Heart right ventricle (tissue), 16 donors: ENCODE measurements at places on chromosomes 2 and 18. TPM values are rescaled to one million over a fixed set of nuclear protein-coding genes. Genes with fewer than 3 reads are reported as not detected.

DNA sequence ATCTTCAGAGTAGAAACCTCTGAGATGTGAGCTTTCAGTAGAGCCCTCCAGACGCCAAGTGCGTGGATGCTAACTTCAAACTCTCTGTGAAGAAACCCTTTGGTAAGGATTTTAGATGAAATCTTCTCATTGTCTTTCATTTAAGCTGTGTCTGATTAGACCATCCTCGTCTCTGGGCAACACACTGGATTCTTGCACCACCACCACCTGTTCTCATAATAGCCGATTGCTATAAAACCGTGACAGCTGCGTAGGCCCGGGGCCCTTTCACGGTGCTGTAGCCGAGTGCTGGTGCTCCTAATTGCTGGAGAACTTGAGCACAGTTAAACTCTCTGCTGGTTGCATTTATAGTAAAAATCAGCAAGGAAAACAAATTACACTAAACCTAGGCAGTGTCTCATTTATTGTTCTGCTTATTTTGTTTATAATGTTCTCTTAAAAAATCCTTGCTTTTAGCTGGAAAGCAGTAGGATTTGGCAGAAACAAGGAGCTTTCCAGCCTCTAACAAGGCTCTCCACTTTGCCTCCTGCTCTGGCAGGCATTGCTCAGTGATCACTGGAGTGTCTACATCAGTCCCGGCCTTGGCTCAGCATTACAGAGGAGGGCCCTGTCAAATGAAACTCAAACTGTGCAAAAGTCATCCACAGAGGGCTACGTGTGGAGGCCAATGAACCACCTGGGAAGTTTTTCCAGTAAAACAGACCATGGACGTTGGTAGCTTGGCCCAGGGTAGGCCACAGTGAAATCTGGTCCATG is 40.9 kb upstream of the MBP start:
- H3K36me3 ChIP-seq = no peaks in the 10 kb centered on the region
- H3K27me3 ChIP-seq = no peaks in the 10 kb centered on the region
- H3K4me3 ChIP-seq = no peak overlapping the region

- DNase-seq = no peak
- no peaks in the 10 kb centered on the region for H3K27me3 ChIP-seq
- peaks cover 38% of the 10 kb centered on the region for H3K4me1 ChIP-seq
- H3K36me3 ChIP-seq = no peaks in the 10 kb centered on the region
- no peak overlapping the region for H3K4me3 ChIP-seq
Measured at GRCh38 chr2:190664240-190664639, 15.4 kb downstream of the NAB1 start.

GRCh38 chr2:207200136-207200535 is 34.4 kb upstream of the KLF7 start:
- no peak overlapping the region for H3K27ac ChIP-seq
- H3K27me3 ChIP-seq = no peaks in the 10 kb centered on the region
- no peak overlapping the region for H3K4me3 ChIP-seq
- H3K4me1 ChIP-seq = no peaks in the 10 kb centered on the region
- no peaks in the 10 kb centered on the region for H3K36me3 ChIP-seq

DNA sequence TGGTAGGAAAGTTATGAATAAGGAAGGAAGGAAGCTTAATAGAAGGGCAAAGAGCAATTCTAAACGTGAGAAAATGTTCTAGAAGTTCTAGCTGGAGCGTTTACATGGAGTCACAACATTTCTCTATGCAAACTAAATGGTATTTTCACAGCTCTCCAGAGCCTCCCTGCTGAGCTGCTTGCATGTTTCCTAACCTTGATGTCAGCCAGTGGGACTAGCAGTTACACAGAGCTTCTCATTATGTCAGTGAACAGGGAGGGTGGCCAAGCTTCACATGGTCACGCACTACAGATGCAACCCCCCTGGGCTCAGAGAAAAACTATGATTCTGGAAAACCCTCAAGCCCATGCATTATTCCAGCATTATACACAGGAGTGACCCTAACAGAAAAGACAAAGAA is 153.4 kb upstream of the CCDC150 start:
- DNase-seq = no peak
- H3K4me3 ChIP-seq = no peak overlapping the region
- H3K36me3 ChIP-seq = no peaks in the 10 kb centered on the region
- H3K27me3 ChIP-seq = no peaks in the 10 kb centered on the region
- H3K27ac ChIP-seq = peak overlapping the region; percentile 5

DNA sequence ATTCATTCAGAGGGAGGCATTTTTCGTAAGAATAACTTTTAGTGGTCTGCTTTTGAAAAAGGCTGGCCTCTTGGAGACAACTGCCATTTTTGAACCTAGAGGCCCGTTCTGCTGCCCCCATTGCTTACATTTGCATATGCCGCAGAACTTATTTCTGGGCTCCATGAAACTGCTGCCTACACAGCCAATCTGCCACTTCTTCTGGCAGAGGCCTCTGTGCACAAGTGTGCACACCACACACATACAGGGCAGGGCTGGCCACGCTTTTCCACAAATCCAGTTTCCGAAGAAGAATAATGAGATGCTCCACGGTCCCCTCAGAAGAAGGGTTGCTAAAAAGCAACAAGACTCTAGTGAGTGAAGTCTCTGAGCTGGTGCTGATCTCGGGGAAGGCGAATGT is 56.2 kb downstream of the TMEM200C start:
- no peak overlapping the region for H3K27ac ChIP-seq
- no peaks in the 10 kb centered on the region for H3K4me1 ChIP-seq
- H3K4me3 ChIP-seq = no peak overlapping the region
- H3K27me3 ChIP-seq = no peaks in the 10 kb centered on the region

DNA sequence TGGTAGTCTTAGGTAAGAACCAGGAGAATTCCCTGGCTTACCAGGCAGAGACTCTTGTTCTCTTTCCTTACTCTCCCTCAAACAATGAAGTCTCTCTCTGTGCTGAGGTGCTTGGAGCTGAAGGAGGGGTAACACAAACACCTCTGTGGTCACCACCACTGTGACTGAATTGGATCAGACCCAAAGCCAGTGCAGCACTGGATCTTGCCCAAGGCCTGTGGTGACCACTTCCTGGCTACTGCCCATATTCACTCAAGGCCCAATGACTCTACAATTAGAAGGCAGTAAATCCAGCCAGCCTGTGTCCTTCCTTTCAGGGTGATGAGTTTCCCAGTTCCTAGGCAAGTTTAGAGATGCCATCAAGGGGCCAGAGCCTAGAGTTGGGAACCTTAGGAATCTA is 706.8 kb downstream of the SLC4A3 start:
- H3K27me3 ChIP-seq = no peaks in the 10 kb centered on the region
- no peak overlapping the region for H3K4me3 ChIP-seq
- DNase-seq = no peak

- no peak overlapping the region for H3K27ac ChIP-seq
- no peaks in the 10 kb centered on the region for H3K27me3 ChIP-seq
- no peak for DNase-seq
- H3K36me3 ChIP-seq = no peaks in the 10 kb centered on the region
- H3K4me3 ChIP-seq = no peak overlapping the region
Measured at GRCh38 chr2:139156730-139157129, 376.5 kb upstream of the NXPH2 start.

- no peak overlapping the region for H3K27ac ChIP-seq
- no peak for DNase-seq
- no peaks in the 10 kb centered on the region for H3K4me1 ChIP-seq
- no peaks in the 10 kb centered on the region for H3K36me3 ChIP-seq
- no peak overlapping the region for H3K4me3 ChIP-seq
Measured at GRCh38 chr2:2491964-2492363, 160.9 kb upstream of the MYT1L start.

DNA sequence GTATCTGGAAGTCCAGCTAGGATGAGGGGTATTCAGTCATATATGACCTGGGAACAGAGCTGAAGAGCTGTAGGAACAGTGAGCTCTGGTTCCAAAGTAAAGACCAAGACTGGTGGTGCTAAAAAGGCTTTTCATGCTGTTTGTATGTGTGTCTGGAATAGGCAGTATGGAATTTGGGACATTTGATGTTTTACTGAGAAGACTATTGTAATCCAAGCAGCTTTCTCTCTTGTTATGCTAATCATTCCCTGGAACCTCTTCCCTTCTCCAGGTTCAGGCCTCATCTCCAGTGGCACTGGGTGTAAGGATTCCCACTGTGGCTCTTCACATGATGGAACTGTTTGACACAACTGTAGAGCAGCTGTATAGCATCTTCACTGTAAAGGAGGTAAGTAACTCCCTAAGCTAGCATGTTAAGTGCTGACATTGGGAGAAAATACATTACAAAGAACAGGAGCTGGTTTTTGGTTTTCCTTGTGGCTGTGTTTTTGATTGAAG is 23.3 kb downstream of the C2orf74 start:
- peaks cover 3% of the 10 kb centered on the region for H3K36me3 ChIP-seq
- no peaks in the 10 kb centered on the region for H3K27me3 ChIP-seq
- no peak overlapping the region for H3K4me3 ChIP-seq
- no peak for DNase-seq
- H3K27ac ChIP-seq = no peak overlapping the region

GRCh38 chr2:111213877-111214276 is 93.2 kb downstream of the BCL2L11 start:
- H3K4me3 ChIP-seq = no peak overlapping the region
- DNase-seq = no peak
- no peaks in the 10 kb centered on the region for H3K36me3 ChIP-seq
- no peaks in the 10 kb centered on the region for H3K4me1 ChIP-seq
- H3K27ac ChIP-seq = no peak overlapping the region
- H3K27me3 ChIP-seq = no peaks in the 10 kb centered on the region

- H3K4me1 ChIP-seq = peaks cover 11% of the 10 kb centered on the region
- no peaks in the 10 kb centered on the region for H3K36me3 ChIP-seq
- no peak for DNase-seq
- no peaks in the 10 kb centered on the region for H3K27me3 ChIP-seq
Measured at GRCh38 chr18:3689091-3689490, 239.1 kb downstream of the TGIF1 start.

DNA sequence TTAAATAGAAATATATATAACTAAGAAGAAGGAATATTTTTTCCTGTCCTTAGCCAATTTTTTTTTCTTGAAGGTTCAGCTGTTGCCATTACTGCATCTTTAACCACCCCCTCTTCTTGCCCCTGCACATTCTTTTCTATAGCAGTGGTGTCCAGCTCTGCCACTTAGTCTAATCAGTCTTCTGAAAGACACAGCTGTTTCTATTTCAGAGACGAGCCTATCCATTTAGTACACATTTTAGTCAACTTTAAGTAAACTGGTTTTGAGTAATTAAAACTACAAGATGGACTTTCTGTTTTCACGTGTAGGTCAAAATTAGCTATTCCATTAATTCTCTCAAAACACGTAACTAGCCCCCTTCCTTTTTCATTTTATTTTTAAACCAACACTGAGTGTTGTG is 21.0 kb downstream of the SPOPL start:
- H3K36me3 ChIP-seq = no peaks in the 10 kb centered on the region
- H3K27me3 ChIP-seq = no peaks in the 10 kb centered on the region
- H3K4me3 ChIP-seq = no peak overlapping the region
- H3K4me1 ChIP-seq = peaks cover 34% of the 10 kb centered on the region
- H3K27ac ChIP-seq = no peak overlapping the region

GRCh38 chr2:127086990-127087790 is 19.8 kb downstream of the BIN1 start:
- DNase-seq = peak; percentile 89
- H3K36me3 ChIP-seq = no peaks in the 10 kb centered on the region
- H3K4me3 ChIP-seq = peak overlapping the region; percentile 31
- H3K4me1 ChIP-seq = peaks cover 60% of the 10 kb centered on the region
- peak overlapping the region; percentile 68 for H3K27ac ChIP-seq

DNA sequence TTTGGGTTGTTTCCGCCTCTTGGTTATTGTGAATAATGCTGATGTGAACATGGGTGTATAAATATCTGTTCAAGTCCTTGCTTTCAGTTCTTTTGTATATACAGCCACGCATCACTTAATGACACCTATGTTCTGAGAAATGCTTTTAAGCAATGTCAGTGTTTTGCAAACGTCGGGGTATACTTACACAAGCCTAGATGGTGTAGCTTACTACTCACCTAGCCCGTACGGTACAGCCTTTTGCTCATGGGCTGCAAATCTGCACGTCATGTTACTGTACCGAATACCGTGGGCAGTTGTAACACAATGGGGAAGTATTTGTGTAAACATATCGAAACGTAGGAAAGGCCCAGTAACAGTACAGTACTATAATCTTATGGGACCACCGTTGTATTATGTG is 12.4 kb downstream of the RALB start:
- H3K4me3 ChIP-seq = no peak overlapping the region
- no peak overlapping the region for H3K27ac ChIP-seq
- no peak for DNase-seq
- peaks cover 16% of the 10 kb centered on the region for H3K4me1 ChIP-seq

DNA sequence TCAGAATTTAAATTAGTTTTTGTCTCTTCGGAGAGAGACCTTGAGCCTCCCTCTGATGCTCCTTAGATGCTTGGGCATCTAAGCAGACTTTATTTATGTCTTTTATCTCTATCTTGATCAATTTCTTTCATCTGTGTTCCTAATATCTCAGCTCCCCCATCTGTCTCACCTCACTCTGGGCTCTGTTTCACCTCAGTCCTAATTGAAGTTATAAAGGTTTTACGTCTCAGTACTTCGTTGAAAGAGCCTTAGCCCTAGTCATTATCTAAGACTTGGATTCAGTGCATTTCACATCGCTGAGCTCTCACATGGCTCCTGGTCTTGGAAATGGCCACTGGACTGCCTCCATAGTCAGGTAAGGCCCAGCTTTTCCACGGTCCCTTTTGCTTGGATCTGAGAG is 13.8 kb upstream of the CTLA4 start:
- no peaks in the 10 kb centered on the region for H3K4me1 ChIP-seq
- peak overlapping the region; percentile 34 for H3K27ac ChIP-seq
- no peaks in the 10 kb centered on the region for H3K27me3 ChIP-seq
- H3K36me3 ChIP-seq = no peaks in the 10 kb centered on the region
- H3K4me3 ChIP-seq = no peak overlapping the region

The RPRM gene
- not detected for total RNA-seq

The GREB1 gene
- total RNA-seq = 5.2 TPM

The G6PC2 gene
- total RNA-seq = not detected

The SLC66A2 gene
- 29.7 TPM for total RNA-seq

The NT5C1B gene
- not detected for total RNA-seq
